Daoy (cell line): ENCODE measurements at places on chromosomes 12 and 14. TPM values are rescaled to one million over a fixed set of nuclear protein-coding genes. Genes with fewer than 3 reads are reported as not detected.

NOS1 gene
- 0.06 TPM in 1 of 2 replicates, not detected in the other for total RNA-seq

NANOG gene
- not detected in 2 replicates for total RNA-seq

HOXC4 gene
- 2.4 and 4.7 TPM in 2 replicates for total RNA-seq

GPRC5A gene
- 7.0 and 10.5 TPM in 2 replicates for total RNA-seq

STX2 gene
- total RNA-seq: 19.4 and 24.3 TPM in 2 replicates

BEST3 gene
- 0.29 TPM in 1 of 2 replicates, not detected in the other for total RNA-seq

DPY19L2 gene
- total RNA-seq: 4.3 and 4.5 TPM in 2 replicates

PLA2G1B gene
- total RNA-seq: not detected in 2 replicates

- DNase-seq: no peak
These were observed 127.6 kb upstream of the AMIGO2 start for GRCh38 chr12:47207340-47207717.

- DNase-seq: no peak
These were observed 14.3 kb downstream of the SCARB1 start for GRCh38 chr12:124849382-124849781.

- no peak for DNase-seq
These were observed 1.2 kb downstream of the ZBTB25 start for GRCh38 chr14:64502456-64502855.

DNA sequence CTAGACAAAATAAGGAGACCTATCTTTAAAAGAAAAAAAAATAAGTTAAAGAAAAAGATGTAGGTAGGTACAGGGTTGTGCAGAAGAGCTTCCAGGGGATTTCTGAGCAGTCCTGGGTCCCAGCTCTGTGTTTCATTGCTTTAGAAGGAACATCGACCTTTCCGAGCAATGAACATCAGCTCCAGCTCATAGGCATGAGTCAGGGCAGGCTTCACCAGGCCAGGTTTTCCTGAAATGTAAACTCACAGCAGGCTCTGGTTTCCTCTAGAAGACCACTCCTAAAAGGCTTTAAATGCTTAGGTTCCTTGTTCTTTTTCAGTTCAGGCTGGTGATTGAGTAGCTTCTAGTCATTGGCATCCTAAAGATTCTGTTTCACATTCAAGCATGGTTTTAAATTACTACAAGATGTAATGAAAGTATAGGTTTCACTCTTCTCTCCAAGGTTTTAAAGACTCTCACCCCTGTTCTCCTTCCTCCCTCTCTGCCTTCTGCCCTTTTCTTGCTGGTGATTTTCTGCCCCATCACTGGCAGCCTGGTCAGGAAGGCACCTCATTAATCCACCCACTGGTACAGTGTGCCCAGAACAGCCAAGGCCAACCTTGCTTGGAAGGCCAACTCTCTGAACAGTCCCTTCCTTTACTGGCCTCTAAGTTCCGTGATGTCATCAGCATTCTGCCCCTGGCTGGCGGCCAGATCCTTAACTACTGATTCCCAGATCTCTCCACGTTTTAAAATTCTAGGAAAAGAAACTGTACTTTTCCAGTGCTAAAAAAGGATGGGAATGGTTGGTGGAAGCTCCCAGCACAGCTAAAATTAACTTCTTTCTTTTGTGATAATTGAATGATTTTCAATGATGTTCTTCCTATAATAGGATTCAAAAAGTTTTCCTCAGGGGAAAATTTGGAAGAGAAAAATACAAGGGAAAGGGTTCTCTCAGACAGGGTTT is 109.4 kb upstream of the HIF1A start:
- DNase-seq: peak; percentile 79

GRCh38 chr14:99064262-99064954 is 207.6 kb downstream of the BCL11B start:
- no peak for DNase-seq

- DNase-seq: no peak
These were observed 149.9 kb upstream of the FBXO33 start for GRCh38 chr14:39582028-39582654.

- DNase-seq: no peak
These were observed 960.0 kb downstream of the DIO2 start for GRCh38 chr14:79251278-79251677.

DNA sequence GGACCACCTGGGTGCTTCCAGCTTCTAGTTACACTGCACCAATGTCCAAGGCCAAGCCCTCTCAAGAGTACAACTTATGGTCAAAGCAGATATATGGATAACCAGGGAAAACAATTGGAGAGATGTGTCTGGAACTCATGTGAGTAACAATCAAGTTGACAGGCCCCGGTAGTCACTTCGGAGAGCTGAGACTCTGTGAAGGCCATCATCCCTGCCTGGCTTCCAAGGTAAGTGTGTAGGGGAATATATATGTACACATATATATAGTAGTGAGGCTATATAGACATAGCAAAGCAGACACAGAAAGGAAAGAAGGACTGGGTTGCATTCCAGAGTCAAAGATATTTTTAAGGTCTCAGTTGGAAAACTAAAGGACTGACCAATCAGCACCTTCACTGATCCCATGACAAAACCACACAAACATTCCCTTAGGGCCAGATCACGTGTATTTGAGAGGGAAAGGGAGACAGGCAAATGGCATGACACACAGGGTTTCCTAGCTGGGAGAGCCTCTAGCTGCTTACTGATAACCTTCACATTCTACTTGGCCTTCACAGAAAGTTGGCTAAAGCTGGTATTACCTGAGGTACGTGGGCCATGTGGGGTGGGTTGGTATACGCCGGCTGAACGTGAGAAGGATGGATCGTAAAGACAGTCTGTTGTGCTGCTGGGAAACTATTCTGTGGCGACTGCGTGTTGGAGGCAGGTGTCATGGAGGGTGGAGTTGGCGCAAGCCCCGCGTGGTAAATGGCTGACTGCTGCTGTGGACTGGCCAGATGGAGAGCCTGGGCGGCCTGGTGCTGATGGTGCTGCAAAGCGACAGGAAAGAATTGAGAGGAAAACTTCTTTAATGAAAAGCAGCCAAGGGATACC is 50.0 kb downstream of the SH2B3 start:
- DNase-seq: no peak

DNA sequence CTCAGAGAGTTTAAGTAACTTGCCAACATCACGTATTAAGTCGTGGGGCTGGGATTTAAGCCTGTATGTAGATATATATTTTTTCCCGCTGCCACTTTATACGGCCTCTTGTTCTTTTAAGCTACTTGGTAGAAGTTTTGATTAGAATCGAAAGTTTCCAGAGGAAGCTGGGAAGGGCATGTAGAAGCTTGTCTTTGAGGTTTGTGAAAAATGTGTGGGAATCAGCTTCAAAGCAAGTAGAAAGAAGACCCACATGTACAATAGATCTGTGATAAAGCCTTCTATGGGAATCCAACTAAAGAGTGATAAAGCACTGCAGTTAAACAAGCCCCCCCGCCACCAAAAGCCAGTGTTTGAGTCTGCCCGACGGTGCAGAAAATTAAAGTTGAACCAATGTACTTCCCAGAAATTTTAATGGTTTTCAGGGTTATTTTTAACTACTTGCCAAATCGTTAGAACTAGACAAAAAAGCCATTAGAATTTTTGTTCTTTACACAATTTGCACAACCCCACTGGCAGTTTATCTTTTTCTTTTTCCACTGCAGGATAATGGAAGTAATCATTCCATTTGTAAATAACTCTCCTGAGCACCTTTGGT is 25.5 kb downstream of the SERPINA11 start:
- no peak for DNase-seq

- DNase-seq: peak; percentile 62
These were observed 29.0 kb upstream of the MAX start for GRCh38 chr14:65131301-65131701.

DNA sequence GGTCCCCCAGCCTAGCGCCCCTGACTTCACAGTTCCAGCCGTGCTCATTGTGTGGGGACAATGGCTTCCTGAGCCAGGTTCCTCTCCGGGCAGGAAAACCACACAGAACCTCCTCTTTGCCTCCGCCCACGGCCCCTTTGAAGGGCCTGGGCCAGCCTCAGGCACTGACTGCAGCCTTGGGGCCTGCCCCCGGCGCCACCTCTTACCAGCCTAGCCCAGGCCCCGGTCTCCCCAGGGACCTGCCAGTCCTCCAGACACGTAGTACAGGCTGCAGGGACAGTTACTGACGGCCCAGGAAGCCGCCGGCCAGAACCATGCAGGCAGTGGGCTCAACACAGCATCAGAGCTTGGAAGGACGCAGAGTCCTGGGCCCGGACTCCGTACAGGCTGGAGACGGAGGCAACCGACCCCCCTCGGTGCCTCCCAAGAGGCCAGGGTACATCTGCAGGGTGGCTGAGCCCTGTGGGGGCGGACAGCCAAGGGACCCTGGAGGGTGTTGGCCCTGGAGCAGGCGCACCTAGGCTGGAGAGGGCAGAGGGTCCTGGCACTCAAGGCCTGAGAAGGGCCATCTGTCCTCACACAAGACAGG is 20.9 kb upstream of the NUDT14 start:
- peak; percentile 50 for DNase-seq

- no peak for DNase-seq
These were observed 14.1 kb downstream of the PLCZ1 start for GRCh38 chr12:18723752-18724151.

DNA sequence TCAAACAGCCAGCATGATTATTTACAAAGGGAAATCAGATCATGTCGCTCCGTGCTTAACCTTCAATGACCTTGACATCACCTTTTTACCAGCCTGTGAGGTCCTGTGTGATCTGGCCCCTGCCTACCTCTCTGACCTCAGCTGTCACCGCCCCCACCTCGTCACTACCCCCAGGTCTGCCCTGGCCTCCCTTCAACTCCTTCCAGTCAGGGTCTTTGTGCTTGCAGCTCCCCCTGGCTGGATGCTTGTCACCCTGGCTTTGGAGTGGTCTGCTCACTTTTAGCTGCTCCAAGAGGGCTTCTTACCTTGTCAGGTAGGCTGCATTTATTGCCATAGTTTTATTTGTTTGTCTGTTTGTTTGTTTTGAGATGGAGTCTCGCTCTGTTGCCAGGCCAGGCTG is 8.2 kb upstream of the MAX start:
- no peak for DNase-seq

- DNase-seq: peak; percentile 84
These were observed 73.3 kb downstream of the PTHLH start for GRCh38 chr12:27899151-27899661.

DNA sequence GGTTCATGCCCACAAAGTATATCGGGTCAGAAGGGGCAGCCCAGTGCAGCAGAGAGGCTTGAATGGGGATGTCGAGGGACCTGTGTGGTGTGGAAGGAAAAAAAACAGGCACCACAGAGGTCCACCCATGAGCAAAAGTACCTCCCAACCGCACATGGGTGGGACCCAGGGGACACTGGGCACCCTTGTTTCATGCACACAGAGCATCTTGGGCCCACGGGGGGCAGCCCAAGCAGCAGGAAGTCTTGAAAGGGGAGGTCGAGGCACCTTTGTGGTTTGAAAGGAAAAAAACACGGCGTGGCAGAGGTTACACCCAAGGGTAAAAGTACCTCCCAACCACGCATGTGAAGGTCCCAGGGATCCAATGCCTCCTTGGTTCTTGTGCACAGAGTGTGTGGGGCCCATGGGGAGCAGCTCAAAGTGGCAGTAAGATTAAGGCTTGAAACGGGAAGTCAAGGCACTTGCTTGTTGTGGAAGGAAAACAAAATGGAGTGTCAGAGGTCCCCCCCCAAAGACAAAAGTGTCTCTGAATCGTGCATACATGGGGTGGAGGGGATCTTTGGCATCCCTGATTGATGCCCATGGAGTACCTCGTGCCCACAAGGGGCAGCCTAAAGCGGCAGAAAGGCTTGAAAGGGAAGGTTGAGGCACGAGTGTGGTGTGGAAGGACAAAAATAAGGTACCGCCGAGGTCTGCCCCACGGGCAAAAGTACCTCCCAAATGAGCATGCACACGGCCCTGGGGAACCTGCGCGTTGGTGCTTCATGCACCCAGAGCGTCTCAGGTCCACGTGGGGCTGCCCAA is 575.5 kb downstream of the ALG10 start:
- no peak for DNase-seq

DNA sequence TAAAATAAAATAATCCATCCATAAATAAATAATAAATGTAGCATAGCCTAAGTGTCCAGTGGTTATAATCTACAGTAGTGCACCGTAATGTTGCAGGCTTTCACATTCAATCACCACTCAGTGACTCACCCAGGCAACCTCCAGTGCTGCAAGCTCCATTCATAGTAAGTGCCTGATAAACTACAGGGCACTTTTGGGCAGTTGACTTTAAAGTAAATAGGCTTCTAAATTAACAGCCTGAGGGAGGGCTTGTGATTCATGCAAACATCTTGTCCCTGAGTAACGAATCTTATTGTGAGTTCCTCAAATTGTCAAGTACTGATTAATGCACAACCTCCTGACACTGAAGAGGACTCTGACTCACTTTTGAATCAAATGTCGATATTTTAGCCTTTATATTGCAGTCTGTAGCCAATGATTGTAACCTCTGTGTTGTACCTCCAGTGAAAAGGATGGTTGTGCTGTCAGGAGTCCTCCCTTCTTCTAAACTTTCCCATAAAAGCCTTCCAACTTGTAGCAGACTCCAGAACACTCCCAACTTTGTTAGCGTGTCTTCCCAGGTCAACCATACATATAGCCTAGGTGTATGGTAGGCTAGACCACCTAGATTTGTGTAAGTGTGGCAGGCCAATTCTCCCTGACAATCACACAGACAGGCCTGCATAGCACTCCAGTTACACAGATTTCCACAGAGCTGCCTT is 55.0 kb upstream of the BICD1 start:
- DNase-seq: peak; percentile 93
